Stimulated activated CD8-positive, alpha-beta memory T cell treated with anti-CD3 and anti-CD28 coated beads, Interleukin-2, amount 100 ng/mL, for 1 hour (primary cell): ENCODE measurements at places on chromosomes 4 and X.

DNA sequence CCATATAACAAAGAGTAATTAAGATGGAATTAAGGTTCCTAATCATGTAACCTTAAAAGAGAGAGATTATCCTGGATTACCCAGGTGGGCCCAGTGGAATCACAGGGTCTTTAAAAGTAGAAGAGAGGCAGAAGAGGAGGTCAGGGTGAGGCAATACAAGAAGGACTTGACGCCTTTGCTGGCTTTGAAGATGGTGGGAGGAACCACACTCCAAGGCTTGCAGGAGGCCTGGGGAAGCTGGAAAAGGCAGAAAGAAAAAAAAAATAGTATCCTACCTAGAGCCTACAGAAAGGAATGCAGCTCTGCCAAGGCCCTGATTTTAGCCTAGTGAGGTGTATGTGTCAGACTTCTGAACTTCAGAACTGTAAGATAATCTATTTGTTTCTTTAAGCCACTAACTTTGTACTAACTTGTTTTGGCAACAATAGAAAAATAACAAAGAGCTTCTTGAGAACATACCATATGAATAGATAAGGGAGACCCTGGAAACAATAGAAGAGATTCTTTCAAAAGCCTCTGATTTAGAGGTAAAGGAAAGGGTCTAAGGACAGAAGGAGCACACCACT is 229.9 kb upstream of the TTC29 start:
- DNase-seq, result no peak

- DNase-seq, result no peak
Measured at GRCh38 chr4:42600578-42600977, 56.3 kb downstream of the ATP8A1 start.

- no peak for DNase-seq
Measured at GRCh38 chrX:107470198-107470597, 20.7 kb downstream of the FRMPD3 start.

GRCh38 chrX:44908153-44908552 is 35.2 kb downstream of the KDM6A start:
- no peak for DNase-seq

- no peak for DNase-seq
Measured at GRCh38 chrX:39627257-39627656, 470.5 kb downstream of the BCOR start.

GRCh38 chr4:128913228-128913627 is 103.7 kb downstream of the JADE1 start:
- DNase-seq, result no peak

GRCh38 chrX:861921-862320 is 231.3 kb downstream of the SHOX start:
- DNase-seq, result no peak

GRCh38 chrX:65488495-65488894 is 46.1 kb downstream of the LAS1L start:
- no peak for DNase-seq

- no peak for DNase-seq
Measured at GRCh38 chrX:150879855-150880807, 18.3 kb downstream of the CD99L2 start.

- DNase-seq, result no peak
Measured at GRCh38 chr4:6264225-6264540, 5.5 kb upstream of the WFS1 start.

DNA sequence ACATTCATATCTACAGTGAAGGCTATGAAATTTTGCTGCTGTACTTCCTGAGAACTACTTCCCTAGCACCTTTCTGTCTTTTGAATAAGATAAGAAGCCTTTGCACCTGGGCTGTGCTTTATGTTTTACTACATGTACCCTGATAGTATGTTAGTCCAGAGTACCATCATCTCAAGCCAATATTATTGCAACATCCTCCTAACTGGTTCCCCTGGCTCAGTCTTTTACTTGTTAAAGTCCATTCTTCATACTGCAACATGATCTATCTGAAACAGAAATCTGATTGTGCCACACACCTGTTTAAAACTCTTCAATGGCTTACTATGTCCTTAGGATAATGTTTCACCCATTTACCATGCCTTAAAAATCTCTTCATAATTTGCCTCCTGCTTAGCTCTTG is 102.3 kb downstream of the AGTR2 start:
- no peak for DNase-seq

- no peak for DNase-seq
Measured at GRCh38 chr4:123987408-123987807, 590.8 kb downstream of the SPRY1 start.

DNA sequence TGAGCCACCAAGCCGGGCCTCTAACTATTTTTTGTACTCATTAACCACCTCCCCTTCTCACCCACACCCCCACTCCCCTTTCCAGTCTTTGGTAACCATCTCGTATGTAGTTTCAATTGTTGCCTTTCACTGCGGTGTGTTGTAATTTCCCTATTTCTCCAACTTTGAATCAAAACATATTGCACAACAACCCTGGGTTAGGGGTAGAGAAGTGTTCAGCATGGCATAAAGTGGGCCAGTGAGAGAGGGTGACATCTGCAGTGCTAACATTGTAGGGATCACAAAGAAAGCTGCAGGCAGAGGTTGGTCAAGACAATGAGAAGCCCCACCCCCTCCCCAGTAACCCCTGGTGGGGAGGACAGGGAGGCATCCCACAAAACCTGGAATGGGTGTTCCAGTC is 92.7 kb downstream of the SPATA18 start:
- no peak for DNase-seq

DNA sequence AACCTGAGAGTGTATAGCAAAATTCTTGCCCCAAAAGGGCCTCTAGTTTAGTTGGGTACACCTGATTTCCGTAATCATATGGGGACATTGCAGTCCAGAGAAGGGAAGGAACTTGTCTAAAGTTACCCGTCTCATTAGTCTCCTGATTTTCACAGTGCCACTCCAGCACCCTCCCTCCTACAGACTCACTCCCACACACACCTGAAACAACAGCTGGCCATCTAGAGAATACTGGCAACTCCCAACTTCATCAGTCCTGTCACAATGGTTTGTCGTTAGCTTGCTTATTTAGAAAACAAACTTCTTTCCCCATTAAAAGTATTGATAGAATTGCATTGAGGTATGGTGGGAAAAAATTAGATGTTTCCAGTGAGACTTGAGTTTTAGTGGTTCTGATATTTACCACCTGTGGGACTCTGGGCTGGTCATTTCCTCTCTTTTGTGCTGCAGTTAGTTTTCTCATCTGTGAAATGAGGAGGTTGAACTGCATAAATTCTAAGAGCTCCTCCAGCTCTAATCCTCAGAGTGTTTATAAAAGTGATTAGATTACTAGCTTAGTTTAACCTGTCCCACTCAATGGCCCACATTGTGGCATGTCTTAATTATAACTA is 1.7 kb downstream of the IL13RA1 start:
- no peak for DNase-seq

GRCh38 chrX:129238011-129238410 is 285.3 kb downstream of the SMARCA1 start:
- DNase-seq, result no peak

DNA sequence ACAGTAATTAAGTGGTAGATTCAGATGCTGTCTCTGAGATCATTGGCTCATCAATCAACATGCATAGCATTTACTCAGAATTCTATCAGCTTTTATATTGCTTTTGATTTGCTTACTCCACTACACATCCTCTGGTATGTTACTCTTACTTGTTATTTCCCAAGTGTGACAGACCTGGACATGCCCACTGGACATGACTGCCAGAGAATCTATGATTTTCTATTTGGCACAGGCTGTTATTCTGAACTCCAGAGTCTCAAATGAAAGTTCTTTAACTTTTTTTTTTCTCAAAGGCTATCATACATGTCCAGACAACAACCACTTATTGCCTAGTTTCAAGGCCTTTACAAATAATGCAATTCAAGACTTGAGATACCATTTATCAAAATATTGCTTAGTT is 116.1 kb upstream of the ARHGAP24 start:
- DNase-seq, result no peak

GRCh38 chrX:56233682-56234081 is 1.5 kb downstream of the KLF8 start:
- DNase-seq, result no peak

- no peak for DNase-seq
Measured at GRCh38 chrX:1222531-1223241, 10.2 kb upstream of the CRLF2 start.

DNA sequence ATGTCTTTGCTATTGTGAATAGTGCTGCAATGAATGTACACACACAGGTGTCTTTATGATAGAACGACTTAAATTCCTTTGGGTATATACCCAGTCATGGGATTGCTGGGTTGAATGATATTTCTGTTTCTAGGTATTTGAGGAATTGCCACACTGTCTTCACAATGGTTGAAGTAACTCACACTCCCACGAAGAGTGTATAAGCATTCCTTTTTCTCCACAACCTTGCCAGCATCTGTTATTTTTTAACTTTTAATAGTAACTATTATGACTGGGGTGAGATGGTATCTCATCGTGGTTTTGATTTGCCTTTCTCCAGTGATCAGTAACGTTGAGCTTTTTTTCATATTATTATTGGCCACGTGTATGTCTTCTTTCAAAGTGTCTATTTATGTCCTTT is 17.6 kb upstream of the DCUN1D4 start:
- DNase-seq, result no peak

DNA sequence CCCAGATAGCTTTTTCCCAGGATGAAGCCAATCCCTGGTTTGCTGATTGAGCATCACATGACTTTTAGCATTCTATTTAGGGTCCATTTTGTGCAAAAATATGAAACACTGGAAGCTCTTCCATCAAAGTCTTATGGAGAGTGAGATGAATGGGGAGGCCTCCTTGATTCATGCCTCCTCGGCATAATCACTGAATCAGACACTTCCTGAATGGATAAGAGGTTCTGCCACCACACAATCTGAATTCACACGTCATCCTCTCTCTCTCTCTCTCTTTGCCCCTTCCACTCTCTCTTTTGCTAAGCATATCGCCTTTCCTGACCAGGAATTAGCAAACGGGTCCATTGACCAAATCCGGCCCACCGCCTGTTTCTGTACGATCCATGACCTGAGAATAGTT is 68.7 kb downstream of the CRMP1 start:
- no peak for DNase-seq

DNA sequence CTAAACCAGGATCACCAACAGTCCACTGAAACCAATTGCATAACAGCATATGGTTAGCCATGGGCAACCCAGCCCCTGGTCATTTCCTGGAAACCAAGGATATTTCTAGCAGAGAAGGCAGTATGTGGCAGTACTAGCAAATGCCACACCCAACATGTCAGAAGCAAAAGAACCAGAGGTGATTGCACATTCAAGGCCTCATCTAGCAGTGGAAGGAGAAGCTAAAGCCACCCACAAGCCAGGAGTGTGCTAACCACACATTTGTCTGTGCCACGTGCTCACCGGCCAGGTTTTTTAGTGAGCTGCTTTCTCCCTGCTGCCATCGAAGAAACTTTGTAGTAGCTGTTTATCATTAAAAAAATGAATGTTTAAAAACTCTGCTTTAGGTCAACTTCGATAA is 42.0 kb downstream of the TEC start:
- DNase-seq, result no peak
